Stimulated activated CD4-positive, alpha-beta T cell treated with anti-CD3 and anti-CD28 coated beads, Interleukin-12 subunit alpha, Interleukin-12 subunit beta, amount 100 ng/mL, for 24 hours (primary cell): ENCODE measurements at places on chromosomes 11 and 22.

DNA sequence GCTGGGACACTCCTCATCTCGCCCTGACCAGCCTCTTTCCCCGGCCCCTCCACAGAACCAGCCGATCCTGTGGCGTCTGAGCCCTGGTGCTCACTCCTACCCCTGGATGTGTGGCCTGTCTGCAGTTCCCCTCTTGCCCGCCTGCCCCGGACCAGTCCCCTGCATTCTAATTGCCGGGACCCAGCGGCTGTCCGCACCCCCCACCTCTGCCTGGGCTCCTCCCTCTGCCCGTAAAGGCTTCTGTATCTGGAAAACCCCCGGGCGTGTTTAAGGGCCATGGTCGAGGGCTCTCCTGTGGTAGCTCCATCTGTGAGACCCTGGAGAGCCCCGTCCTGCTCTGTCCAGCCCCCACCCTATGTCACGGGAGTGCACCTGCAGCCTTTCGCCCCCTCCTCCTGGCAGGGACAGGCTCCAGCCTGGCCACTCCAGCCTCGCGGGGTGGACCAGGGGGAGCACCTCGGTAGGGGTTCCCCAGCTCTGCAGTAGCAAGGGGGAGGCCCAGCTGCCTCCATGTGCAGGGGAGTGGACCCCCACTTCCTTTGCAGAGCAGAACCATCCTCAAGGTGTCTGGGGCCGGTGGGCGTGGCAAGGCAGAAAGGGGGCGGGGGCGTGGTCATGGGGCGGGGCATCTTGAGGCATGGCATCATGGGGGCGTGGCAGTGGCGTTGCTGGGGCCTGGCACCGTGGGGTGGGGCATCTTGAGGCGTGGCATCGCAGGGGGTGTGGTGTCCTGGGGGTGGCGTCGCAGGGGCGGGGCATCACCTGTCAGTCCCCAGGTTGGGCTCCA is 430.4 kb downstream of the TBC1D22A start:
- no peak for DNase-seq

DNA sequence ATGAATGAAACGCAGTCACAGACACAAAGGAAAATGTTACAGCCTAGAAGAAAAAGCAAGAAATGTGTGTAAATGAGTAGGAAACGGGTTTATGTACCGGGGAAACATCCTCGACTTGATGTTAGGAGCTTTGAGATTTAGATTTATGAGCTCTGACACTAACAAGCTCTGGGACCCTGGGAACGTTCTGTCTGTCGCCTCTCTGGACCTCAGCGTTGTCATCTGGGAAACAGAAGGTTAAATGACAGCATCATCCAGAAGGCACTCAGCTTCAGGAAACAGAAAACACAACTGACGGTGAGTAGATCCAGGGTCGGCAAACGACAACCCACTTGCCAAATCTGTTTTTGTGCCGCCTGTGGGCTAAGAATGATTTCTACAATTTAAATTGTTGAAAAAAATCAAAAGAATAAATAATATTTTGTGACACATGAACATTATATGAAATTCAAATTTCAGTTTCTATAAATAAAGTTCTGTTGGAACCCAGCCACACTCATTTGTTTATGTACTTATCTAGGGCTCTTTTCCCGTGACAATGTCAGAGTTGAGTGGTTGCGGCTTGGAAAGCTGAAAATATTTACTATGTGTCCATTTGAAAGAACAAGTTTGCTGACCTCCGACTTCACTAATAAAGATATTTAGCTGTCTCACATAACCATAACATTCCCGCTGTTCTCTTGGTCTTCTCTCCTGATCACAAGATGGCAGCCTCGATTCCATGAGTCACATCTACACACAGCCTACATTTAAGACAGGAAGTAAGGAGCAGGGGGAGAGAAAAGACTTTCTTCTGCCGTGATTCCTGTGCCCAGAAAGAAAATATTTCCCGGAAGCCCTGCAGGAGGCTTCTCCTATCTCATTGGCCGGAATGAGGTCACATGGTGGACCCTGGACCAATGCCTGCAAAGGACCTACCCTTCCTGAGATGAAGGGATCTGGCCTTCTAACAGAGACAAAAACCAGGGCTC is 47.1 kb upstream of the SYT13 start:
- DNase-seq, result no peak

GRCh38 chr11:952406-953385 is 27.0 kb downstream of the AP2A2 start:
- DNase-seq, result no peak

DNA sequence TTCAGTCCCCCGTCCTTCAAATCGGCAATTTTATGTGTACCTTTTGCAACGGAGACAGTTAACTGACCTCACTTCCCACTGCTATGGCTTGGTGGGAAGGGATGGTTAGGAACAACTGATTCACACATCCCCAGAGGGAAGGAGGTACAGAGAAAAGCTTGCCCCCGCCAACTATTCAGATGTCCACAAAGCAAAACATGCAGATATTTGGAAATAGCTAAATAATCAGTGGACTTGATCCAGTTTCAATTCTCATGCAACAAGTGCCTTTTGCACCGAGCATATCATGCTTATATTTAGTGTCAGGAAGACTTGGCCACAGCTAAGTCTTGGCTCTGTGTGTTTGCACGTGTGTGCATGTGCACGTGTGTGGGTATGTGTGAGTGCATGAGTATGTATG is 144.6 kb downstream of the SNX19 start:
- DNase-seq, result no peak

GRCh38 chr11:3671334-3672254 is at the start of gene CHRNA10:
TSS of gene CHRNA10 (minus strand) at chr11:3671384. CDS start at chr11:3671312, 72 bp downstream.
- no peak for DNase-seq

DNA sequence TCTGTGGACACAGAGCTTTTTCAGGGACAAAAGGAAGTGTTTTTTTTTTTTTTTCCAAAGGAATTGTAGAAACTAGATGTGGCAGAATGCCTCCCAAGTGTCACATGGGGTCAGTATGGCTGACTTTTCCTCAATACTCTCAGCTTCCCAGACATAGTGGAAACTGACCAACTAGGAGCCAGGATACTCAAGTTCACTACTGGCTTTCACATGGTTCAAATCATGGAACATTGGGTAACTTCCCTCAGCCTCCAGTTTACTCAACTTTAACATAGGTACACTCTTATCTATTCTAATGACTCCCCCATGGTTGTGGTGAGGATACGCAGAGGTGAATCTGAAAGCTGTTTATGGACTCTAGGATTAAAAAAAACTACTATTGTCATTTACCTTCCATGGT is 1.4 kb downstream of the SLC5A1 start:
- no peak for DNase-seq

DNA sequence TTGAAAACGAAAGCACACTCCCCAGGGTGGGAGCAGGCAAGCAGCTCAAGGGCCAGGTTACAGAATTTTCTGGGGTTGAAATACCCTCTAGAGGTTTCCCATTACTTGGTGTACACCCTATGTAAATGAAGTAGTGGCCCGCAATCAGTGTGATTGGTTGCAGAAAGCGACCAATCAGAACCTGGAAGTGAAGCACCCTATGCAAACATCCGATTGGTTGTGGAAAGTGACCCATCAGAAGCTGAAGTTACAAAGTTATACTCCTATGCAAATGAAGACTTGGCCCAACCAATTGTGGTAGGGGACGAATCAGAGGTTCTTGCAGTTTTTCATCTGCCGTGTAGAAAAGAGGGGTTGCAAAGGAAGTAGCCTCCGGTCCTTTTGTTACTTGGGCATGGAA is 19.2 kb downstream of the PRR5 start:
- no peak for DNase-seq

GRCh38 chr11:22444076-22444475 is 105.9 kb downstream of the SLC17A6 start:
- no peak for DNase-seq

- peak; percentile 26 for DNase-seq
Measured at GRCh38 chr11:72684236-72684912, 10.2 kb upstream of the PDE2A start.

GRCh38 chr11:10534316-10534715 is 6.7 kb downstream of the RNF141 start:
- no peak for DNase-seq

DNA sequence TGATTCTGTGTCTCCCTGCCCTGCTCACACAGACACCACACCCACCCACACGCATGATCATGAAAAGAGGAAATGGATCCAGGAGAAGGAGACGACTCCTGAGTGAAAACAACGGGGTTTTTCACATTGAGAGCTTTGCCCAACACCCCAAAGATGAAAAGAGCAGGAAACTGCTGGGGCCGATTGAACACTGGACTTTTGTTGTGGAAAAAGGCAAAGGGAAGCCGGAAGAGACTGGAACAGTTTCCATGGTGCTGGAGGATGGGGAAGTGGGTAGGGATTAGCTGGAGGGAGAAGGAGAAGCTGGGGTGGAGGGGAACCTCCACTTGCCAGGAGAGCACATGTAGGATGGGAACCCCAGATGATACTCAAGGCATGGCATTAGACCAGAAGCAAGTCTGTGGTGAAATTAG is 5.2 kb upstream of the SLC43A3 start:
- no peak for DNase-seq

DNA sequence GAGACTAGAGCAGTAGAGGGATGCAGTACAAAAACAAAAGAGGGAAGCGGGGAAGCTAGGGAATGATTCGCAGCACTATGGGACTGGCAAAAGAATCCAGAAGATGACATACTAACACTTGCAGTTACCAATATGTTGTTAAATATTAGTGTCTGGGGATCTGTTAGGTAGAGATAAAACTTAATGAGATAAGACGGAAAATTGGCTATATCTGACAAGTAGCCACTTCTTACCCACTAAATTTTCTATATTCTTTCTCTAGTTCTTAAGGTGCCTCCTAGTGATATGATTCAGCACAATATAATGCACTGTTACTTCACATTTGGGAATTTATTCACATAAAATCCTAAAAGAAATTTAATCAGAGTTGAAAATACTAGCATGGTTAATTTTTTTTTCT is 30.8 kb downstream of the CCDC90B start:
- DNase-seq, result no peak

GRCh38 chr11:44614281-44614775 is 48.9 kb downstream of the CD82 start:
- DNase-seq, result no peak

DNA sequence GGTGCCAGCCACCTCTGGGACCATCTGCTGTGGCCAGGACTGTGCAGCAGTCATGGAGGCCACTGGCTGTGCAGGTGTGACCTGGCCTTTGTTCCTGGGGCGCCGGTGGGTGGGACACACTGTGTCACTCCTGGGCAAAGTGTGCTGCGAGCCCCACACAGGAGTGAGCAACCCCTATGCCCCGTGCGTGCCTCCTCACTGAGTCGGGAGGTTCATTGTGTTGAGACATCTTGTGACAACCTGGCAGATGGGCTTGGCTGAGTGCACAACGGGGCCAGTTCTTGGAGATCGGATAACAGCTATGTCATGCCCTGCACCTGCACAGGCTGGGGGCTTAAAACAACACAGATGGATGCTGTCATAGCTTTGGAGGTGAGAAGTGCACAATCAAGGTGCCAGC is 13.5 kb downstream of the ANO1 start:
- DNase-seq, result no peak

DNA sequence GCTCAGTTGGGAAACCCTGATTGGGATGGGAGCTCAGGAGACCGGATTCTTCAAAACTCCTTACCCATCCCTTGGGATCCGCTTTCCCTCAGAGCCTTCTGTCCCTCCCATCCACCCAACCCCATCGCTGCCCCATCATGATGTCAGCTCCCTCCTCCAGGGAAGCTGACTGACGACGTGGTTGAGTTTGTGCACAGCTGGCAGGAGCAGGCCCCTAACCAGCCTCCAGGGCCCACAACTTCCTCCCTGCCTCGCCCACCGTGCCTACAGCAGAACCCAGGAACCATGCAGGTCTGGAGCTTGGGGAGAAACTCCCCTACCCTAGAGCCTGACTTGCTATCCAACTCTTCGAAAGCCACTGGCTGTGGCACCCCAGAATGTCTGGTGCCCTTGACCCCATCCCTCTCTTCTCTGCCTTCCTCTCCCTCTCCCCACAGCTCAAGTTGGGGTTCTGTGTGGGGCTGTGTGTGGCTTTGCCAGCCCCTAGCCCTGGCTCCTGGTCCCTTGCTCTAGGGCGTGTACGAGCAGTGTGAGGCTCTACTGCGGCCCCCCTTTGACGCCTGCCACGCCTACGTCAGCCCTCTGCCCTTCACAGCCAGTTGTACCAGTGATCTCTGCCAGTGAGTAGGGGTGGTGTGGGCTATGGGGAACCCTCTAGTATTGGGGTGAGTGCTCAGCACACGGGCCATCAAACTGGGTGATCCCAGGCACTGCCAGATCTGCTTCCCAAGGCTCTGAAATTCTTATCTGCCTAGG is 11.1 kb downstream of the OTOG start:
- no peak for DNase-seq

DNA sequence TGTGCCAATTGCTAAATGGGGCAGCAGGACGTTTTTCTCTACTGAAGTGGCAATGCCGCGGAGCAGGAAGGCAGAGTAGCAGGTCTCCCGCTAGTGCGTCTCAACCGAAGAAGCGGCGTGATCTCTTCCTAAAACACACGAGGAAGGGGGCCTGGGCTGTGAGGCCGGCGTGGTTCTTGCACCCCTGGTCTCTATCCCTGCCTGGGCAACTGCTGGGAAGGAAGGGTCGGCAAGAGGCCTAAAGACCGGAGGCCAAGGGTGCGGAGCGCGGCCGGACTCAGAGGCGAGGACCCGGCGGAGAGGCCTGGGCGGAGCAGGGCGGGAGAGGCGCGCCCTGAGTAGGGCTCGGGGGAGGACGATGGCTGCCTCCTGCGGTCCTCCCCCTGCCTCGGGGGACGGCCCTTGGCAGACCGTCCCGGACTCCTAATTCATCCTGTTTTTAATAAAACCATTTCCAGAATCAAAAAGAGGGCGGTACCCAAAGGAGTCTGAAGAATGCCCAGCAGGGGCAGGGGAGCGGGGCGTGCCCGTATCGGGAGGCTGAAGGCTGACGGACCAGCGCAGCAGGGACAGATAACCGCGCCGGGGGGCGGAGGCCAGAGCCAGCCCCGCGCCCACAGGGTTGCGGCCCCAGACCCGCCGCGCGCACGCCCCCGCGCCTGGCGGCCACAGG is 572 bp upstream of the APLP2 start:
- DNase-seq, result peak; percentile 23

DNA sequence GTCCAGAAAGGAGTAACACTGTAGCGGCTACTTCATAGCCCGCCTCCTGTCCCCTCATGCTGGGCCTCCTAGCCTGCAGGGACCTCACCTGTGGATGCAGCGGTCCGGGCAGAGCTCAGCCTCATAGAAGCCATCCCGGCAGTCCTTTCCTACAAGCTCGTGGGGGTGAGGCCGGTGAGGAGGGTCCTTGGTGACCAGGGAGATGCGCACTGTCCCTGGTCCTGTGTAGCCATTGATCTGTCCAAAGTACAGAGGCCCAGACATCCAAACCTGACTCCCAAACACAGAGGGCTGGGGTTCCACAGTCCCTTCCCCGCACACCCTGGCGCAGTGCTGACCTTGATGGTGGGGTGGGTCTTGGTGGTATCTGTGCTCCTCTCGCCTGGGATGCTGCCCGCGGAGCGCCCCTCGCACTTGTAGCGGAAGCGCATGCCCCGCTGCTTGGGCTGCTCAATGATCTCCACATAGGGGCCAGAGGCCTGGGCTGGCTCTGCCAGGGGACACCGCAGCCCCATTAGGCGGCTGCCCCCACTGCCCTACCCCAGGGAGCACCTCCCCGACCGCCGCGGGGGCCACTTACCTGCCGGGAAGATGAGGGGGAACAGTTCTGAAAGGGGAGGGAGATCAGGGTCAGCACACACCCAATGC is 993 bp downstream of the RELA start:
- no peak for DNase-seq

GRCh38 chr11:132284048-132284447 is 913.6 kb downstream of the NTM start:
- no peak for DNase-seq
